ENCODE measurements at places on chromosomes 1 and 21.

GRCh38 chr21:34113842-34114241 lies 40.5 kb downstream of the MRPS6 start:
- no peak for DNase-seq

DNA sequence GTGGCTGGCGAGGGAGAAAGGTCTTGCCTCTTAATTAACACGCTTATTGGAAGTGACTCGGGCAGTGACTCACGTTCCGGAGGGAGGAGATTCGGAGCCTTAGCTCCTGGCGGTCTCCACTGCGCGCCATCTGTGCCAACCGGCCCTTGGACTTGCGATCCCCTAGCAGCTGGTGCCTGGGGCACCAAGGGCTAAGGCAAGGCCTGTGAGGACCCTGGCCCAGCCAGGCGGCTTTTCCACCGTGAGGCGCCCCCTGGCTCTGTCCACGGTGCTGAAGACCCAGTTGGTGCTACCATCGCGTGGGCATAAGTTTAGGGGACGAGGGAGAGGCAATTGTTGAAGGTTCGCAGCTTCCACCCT lies 1.3 kb upstream of the SYT6 start:
- DNase-seq: no peak

DNA sequence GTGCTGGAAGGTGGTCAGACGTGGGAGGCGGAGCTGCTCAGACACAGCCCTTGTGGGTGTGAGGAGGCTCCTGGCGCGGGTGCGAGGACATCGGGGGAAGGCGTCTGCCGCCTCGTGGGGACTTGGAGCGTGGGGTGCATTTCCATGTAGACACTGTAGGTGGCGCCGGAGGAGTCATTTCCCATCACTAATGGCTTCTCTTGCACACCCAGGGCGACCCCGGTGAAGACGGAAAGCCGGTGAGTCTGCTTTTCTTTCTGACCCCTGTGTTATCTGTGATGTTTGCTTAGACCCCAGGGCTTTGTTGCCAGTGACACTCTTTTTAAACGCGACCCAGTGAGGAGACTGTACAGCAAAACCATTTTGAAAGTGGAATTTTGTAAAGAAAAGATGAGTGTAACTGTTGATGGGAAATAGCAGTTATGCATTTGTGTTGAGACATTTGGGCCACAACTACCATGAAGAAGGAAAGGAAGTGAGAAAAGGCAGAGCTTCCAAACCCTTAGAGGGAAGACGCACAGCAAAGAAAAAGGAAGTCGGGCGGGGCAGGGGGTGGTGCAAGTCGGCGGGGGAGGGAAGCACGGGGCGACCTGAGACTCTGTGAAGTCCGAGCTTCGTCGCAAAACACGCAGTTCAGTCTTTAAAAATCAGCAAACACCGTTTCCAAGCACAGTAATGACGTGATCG lies 64.0 kb downstream of the SLC19A1 start:
- DNase-seq: no peak

- DNase-seq: no peak
Measured at GRCh38 chr1:209704584-209704983, at the start of gene HSD11B1. HSD11B1 (plus strand) TSS chr1:209704846; CDS start chr1:209704943, 97 bp downstream.

DNA sequence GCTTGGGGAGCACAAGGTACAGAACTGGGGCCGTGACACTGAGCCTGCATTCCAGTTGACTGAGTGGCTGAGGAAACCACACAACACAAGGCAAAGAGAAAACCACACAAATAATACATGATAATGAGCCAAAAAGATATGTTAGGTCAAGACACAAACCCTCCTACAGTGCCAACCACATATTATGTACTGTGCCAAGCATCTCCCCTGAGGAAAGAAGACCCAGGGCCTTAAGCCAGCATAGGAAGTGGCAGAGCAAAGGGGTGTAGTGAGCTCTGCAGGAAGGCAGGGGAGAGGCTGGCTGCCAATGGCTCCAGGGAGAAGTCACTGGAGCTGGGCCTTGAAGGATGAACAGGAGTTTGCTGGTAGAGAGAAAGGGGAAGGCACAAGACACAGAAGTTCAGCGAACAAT lies 28.2 kb downstream of the CTNNBIP1 start:
- DNase-seq: no peak

DNA sequence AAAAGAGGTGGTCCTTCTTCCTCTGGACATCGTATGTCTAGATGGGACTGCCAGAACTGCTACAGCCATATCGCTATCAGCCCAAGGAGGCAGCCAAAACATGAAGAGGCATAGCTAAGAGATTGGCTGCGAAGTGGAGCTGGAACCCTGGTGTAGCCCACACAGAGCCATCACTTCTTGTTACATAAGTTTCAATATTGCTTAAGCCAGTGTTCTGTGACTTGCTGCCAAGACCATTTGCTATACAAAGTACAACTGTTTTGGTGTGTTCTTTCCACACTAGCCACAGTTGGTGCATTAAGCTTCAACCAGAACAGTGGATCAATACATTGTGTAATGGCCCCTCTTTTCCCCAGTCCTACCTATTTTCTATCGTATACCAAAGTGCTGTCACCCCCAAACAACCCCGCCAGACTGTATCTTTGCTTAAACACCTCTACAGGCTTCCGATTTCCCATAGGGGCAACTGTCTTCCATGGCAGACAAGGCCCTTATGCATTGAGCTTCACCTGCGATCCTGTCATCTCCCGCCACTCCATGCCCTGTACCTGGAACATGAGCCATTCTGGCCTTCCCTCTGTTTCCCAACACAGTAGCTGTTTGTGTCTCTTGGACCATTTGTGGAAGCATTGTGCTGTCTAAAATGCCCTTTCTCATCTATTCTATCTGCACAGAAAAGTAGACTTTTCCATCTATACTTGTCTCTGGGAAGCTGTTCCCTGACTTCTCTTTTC lies 241.8 kb downstream of the TTLL7 start:
- DNase-seq: no peak

DNA sequence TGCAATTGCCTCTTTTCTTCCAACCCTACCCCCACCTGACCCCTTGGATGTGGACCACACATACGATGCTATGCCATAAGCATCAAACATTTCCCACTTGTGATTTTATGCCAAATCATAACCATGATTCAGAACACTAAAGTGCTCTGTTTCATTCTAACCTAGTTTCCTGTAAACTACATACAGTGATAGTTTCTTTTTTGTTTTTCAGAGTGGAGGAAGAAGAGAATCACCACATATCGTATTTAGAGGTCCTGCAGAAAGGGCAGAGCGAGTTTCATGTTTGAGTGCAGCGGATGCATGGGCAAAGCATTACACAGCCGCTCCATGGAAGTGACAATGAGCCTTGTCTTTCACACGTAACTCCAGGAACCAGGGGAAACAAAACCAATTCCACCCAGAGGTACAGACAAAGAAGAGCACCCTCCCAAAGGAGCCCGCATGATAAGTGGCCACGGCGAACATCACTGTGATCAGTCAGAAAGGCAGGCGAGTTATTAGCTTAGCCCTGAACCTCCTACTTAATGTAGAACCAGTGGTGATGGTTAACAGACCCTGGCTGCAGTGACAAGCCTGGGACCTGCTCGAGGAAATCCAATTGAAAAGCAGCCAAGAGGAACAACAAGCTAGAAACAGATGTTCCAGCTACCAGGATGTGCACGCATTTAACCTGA lies 64.0 kb upstream of the ZNF281 start:
- DNase-seq: no peak

DNA sequence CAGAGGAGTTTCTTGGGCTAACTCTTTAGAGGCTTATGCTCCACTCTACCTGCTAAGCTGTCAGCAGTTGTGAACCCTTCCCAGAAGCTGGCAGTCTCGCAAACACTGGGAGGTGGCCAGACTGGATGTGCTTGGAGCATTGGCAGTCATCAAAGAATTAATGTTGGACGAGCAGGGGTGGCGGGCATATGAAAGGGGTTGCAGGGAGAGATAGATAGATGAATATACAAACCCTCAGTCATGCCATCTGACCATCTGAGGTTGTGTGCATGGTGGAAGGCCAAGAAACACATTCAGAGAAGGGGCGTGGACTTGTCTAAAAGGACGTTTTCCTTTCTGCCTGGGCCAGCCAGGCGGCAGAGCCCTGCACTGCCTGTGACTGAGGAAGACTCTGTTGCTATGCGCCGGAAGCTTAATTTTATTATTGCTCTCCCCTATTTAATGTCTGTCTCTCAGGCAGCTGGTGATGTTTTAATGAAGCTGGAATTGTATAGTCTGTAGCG lies 164.4 kb downstream of the PBX1 start:
- DNase-seq: no peak

GRCh38 chr1:15014516-15014915 lies 139.0 kb upstream of the TMEM51 start:
- DNase-seq: no peak

- DNase-seq: no peak
Measured at GRCh38 chr1:204670152-204670927, 15.2 kb downstream of the LRRN2 start.

- no peak for DNase-seq
Measured at GRCh38 chr1:2373551-2374251, 17.7 kb downstream of the MORN1 start.

DNA sequence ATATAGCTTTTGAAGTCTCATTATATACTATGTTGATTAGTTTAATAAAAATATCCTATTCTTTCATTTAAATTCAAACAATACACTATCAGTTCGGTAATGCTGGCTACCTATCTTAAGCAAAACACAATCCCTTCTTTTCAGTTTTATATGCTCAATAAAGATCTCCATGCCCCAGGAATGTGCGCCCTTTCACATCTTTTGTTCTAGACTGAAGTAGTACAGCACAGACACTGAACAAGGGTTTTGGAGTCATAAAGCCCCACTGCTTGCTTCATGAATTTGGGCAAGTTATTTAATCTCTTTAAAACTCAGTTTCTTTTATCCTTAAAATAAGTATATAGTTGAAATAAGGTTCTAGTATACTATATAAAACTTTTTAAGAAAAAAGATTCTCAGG lies 22.4 kb downstream of the SYDE2 start:
- no peak for DNase-seq

DNA sequence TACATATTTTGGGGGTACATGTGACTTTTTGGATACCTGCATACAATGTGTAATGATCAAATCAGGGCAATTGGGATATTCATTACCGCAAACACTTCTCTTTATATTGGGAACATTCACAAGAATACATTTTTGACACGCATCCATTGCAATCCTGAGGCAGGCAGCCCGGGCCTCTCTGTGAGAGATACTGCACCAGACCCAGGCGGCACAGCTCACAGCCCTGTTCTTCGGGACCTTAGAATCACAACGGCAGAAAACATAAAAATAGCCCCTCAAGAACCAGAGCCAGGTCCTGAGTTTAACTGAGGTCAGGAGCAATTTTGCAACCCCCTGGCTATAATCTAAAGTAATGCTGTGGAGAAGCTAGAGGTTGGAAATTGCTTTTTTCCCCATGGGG lies 90.8 kb upstream of the PGBD5 start:
- no peak for DNase-seq
